ENCODE measurements at places on chromosomes 7 and 10. TPM values are rescaled to one million over a fixed set of nuclear protein-coding genes. Genes with fewer than 3 reads are reported as not detected.

DNA sequence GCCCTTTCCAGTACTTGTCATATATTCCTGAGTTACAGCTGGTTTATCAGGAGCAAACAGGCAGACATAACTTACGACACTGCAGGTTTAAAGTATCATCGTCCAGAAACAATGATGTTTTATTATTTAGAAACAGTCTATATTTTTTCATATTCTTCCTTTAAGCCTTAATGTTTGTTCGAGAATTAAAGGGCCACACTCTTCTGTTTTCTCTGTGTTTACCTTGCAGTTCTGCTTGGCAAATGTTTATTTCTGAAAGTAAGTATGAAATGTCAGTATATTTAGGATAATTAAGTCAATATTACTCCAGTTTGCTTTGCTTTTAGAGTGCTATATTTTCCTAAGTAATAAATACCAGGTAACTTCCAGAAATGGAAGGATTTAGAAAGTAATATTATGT, 115.1 kb downstream of the VTI1A start:
- DNase-seq: no peak

- DNase-seq: no peak
These were observed 38.9 kb upstream of the DGKI start for GRCh38 chr7:137885678-137886077.

DNA sequence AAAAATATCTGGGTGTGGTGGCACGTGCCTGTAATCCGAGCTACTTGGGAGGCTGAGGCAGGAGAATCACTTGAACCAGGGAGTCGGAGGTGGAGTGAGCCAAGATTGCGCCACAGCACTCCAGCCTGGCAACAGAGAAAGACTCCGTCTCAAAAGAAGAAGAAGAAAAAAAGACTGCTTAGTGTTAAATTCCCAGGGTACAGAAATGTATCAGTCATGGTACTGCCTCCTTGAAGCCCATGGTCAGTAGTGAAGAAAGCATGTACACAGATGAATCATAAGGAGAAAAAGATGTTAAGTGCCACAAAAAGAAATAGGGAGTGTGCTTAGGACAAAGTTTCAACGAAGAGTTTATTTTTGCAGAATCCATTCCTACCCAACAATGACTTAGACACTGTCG, 62.5 kb upstream of the KMT2E start:
- DNase-seq: no peak

OR6B1 gene
- not detected for total RNA-seq

GRCh38 chr10:3179174-3179573, 6.6 kb upstream of the PITRM1 start:
- no peak for DNase-seq

- DNase-seq: no peak
These were observed 179.3 kb upstream of the CSTF2T start for GRCh38 chr10:51878695-51879094.

TUBAL3 gene
- 0.18 TPM for total RNA-seq

ANKRD30A gene
- 0.09 TPM for total RNA-seq

RPEL1 gene
- total RNA-seq: not detected

DNA sequence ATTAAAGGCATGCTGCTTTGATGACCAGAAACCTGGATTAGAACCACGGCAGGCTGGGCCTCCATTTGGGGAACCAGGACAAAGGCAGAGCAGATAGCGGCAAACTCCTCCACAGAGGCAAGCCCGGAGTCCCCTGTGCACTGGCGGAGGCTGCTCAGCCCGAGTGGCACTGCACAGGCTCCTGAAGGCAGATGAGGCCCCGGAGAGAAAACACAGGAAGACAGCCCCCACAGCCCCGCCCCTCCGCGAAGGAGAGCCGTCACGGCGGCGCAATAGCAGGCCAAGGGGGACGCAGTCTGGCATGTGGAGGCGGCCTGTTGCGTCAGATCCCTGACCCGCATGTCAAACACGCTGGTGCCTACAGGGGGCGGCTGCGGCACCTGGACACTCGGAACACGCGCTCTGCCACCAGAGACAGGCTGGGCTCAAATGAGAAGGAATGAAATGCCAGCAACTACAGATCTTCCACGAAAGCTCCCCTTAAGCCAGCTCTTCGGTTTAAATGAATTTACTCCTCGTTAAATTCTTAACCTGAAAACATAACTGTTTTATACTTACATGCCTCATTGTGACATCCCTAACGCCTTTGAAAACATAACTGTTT, 128.5 kb downstream of the MAD1L1 start:
- peak; percentile 94 for DNase-seq

GRCh38 chr7:7772397-7772821, 54.0 kb upstream of the RPA3 start:
- DNase-seq: no peak

DNA sequence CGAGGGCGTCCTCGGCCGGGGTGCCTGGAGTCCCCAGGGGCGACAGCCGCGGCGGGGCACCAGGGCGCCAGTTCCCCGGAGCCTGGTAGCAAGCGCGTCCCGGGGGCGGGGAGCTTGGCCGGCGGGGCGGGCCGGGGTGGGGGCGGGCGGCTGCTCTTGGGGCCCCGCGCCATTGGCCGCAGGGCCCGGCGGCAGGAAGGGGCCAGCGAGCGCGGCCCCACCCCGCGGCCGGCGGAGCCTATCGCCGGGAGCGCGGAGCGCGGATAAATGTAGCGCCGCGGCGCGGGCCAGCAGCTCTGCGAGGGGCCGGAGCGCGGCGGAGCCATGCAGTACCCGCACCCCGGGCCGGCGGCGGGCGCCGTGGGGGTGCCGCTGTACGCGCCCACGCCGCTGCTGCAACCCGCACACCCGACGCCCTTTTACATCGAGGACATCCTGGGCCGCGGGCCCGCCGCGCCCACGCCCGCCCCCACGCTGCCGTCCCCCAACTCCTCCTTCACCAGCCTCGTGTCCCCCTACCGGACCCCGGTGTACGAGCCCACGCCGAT, at the start of gene HHEX:
Gene HHEX, plus strand, starts transcription at position 293 of the 548 bp plus-strand sequence. Its CDS starts 32 bp downstream, at position 325.
- DNase-seq: peak; percentile 64

PNLIP gene
- 2.8 TPM for total RNA-seq

OR6V1 gene
- total RNA-seq: not detected

- no peak for DNase-seq
These were observed 115.5 kb downstream of the FOXP2 start for GRCh38 chr7:114530057-114530611.

GRCh38 chr10:129400426-129400825, 66.6 kb upstream of the MGMT start:
- no peak for DNase-seq

DNA sequence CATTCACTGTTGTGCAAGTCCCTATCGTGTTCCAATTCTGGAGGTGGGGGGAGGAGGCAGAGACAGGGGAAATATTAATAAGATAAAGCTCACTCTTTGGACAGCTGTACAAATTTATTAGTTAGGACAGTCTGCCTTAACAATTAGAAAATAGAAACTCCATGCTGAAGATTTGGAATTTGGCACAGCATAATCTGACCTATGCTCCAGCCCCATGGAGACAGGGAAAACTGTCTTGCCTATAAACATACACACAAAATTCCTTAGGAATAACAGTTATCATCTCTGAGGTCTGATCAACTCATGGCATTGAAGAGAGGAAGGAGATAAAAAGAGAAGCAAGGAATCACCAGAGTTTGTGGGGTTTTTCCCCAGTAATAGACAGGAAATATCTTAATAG, 335.4 kb upstream of the MEOX2 start:
- no peak for DNase-seq
